Neuronal stem cell (in vitro differentiated cells): ENCODE measurements at places on chromosomes 12 and 14.

DNA sequence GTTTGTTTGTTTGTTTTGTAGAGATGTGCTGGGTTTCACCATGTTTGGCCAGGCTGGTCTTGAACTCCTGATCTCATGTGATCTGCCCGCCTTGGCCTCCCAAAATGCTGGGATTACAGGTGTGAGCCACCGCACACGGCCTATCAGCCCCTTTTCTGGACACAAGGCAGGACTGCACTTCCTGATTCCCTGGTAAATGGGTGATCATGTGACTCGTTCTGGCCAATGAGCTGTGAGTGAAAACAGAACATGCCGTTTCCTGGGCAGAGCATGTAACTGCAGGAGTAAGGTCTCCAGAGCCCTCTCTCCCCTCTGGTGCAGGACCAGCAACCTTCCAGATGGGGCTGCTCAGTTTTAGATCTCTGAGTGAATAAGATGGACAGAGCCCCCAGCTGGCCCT, 92.7 kb downstream of the ITPK1 start:
- no peak for DNase-seq

GRCh38 chr14:46215801-46216200, 435.8 kb downstream of the RPL10L start:
- DNase-seq: no peak

DNA sequence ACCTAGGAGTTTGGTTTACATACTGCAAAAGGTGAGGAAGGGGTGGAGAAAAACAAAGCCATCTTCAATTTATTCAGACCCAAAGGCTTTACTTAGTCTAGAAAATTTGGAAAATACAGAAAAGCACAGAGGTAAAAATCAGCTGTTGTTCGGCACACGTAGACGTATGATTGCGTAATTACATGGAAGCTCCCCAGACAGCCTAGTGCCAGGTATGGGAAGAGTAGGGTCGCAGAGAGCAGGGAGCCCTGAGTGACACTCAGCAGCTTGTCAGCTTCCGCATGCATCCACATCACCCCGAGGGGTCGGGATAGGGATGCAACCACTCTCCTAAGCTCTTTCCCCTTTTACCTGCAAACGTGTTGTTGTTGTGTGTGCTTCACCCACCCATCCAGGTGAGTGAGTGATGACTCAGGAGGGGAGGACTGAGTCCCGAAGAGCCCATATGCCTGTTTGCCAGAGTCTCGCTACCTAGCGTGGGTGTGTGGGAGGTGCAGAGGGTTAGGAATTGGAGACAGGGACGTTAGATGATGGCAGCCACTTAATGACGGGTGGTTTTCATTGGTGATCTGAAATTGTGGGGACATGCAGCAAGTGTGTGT, 20.1 kb downstream of the PIWIL1 start:
- DNase-seq: no peak

GRCh38 chr12:11859705-11860425, 210.4 kb downstream of the ETV6 start:
- no peak for DNase-seq

DNA sequence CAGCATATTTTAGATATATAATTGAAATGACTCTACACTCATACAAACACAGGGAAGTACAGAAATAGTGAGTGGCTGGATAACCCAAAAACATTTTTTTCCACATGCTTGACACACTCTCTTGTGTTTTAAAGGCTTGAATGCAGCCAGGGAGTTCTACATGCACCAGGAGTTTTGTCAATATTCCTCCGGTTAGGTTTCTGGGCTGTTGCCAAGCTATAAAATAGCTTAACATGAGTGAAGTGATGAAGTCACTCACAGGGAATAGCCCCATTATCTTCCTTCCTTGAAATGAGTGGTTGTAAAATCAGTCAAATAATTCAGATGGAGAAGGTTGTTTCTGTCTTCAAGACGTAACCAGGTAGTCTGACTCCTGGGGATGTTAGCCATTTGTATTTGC, 582.7 kb downstream of the SLC6A15 start:
- DNase-seq: no peak

DNA sequence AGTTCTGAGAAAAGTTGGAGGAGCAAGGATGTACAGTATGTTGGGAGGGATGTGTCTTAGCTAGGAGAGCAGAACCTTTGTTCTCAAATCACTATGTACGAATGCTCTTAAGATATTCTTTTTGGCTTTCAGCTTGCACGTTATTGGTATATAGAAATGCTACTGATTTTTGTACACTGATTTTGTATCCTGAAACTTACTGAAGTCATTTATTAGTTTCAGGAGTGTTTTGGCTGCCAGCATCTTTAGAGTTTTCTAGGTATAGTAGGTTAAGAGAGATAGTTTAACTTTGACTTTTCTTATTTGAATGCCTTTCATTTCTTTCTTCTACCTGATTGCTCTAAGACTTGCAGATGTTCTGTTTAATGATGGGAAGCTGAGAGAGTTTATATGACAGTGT, 442.8 kb upstream of the FBXO33 start:
- DNase-seq: no peak

- no peak for DNase-seq
These were observed 27.7 kb upstream of the ETFBKMT start for GRCh38 chr12:31631809-31632208.

DNA sequence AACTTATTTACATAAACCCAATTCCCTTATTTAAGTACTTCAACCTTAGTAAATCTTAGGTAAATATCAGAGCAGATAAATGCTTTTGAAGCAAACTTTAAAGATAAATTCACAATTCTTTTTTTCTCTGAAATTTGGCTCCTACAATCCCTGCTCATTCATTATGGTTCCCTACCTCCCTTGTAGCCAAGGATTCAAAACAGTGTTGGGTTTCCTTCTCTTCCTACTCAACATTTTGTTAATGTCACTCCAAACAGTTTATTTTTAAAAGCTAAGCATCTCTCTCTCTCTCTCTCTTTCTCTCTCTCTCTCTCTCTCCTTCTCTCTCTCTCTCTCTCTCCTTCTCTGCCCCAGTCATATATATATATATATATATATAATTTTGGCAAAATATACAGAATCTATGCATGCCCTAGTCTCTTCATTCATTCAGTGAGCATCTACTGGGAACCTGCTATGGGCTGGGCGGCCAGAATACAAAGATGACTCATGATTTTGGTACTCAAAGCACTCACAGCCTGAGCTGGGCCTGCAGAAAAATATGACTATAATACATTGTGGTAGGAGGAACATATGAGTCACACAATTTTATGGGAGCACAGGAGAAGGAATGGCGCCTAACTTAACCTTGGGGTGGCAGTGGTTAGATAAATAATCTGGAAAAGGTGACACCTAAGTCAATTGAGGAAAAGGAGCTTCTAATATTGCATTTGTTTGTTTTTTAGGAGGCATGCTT, 123.7 kb upstream of the DHRS4 start:
- DNase-seq: no peak

GRCh38 chr12:9751204-9752144, 9.2 kb downstream of the CD69 start:
- DNase-seq: no peak

GRCh38 chr12:94561943-94562411, 88.4 kb downstream of the TMCC3 start:
- DNase-seq: no peak

DNA sequence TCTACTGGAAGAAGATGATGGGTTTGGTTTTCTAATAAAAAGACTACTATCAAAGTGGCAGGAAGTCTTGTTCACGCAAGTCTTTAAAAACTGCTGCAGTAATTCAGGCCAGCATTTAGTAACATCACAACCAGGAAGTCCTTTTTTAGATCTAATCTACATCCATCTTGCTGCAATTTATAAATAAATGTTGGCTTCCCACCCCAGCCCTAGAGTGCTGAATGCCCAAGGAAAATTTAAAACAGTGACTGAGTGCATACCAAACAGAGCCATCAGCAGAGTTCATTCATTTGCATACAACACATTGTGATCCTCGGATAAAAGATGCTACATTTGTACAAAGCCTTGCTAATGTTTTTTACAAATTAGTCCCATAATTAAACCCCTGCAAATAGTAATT, 72.1 kb downstream of the PHLDA1 start:
- no peak for DNase-seq

DNA sequence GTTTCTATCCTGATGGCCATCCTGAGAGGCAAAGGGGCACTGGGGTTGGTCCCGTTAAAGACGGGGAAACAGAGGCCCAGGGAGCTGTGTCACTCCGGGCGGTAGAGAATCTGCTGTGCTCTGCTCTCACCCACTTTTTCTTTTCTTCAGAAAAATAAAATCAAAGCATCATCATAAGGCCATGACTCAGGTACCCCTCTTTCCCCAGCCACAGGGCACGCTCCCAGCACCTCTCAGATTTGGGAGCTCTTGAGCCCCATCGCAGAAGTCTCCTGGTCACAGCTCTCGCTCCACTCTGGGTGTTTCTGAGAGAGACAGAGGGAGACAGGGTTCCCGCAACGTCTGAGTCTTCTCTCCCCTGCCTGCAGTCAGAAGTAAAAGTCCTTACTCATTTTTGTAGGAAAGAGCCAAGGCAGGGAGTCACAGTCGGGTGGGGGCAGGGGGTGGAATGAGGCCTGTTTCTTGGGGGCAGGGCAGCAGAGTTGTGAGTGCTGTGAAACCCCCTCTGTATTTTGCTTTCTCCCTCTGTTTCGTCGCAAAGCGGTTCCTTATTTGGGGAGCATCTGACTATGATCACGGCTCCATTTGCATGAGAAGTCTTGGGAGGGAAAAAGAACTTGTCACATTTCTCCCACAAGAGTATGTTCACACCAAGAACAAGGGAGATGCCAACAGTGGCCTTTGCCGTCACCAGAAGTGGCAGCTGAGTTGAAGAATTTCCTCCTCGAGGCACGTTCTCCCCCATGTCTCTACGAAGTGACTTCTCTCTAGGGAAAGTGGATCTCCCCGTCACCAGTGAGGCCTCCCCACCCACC, 139.0 kb downstream of the BCL11B start:
- no peak for DNase-seq

GRCh38 chr12:109916045-109916444, 16.0 kb downstream of the TCHP start:
- DNase-seq: no peak

DNA sequence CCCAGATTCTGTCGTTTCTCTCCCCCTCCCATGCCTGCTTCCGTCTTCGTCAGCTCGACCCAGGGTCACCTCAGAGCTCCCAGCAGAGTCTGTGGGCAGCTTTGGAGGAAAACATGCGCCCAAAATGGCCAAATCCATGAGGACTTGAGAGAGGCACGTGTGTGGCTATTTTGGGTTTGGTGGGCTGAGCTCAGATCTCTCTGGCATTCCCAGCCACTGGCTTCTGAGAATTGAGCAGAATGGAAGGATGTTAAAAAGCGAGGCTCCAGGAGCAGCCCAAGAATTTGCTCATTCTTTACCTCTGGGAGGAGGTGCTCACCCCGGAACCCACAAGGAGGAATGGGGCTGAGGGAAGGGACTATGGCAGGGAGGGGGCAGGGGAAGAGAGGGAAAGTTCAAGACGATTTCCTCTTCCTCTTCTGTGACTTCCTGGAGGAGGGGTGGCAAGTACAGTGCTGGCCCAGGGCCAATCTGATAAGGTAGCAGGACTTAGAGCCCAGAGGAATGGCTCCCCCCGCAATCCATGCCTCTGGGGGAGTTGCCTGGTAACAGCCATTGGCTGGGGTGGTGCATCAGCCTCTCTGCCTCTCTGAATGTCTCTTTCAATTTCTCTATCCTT, 20.1 kb downstream of the TSPAN9 start:
- no peak for DNase-seq

DNA sequence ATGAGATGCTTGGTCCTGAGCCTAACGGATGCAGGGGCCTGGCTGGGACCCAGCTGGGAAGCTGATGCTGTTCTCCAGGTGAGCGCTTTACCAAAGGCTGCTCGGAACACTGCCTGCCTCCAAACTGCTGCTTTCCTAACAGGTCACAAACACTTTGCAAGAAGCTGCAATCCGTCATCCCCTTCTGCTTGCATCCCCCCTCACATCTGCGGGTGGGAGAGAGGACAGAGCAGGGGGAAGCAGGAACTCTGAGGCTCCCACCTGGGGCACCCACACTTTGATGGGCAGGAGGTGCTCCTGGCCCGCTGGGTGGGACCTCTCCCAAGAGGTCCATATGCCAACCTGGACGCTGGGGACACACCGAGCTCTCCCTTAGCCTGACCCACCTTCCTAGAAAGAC, 24.9 kb upstream of the PPP2R5C start:
- DNase-seq: no peak

GRCh38 chr12:47458279-47458678, 247.6 kb downstream of the RPAP3 start:
- DNase-seq: no peak

- peak; percentile 77 for DNase-seq
These were observed 54.4 kb upstream of the KCNA1 start for GRCh38 chr12:4855121-4855924.

DNA sequence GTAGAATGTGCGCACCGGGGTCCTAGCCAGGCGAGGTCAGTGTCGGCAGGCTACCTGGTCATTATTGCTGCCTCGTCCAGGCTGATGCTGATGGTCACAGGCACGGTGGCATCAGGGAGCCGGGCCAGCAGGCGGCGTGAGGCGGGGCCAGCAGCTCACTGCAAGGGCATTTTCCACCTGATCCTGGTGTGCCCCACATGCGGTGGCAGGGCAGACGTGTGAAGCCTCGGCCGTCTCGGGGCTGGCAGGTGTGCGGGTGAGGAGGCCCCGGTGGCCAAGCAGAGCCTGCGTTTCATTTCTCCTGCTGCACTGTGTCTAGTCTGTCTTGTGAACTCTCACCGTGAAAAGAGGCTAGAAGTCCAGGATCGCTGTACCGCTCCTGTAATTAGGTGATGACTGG, 12.0 kb upstream of the AMN start:
- DNase-seq: no peak

DNA sequence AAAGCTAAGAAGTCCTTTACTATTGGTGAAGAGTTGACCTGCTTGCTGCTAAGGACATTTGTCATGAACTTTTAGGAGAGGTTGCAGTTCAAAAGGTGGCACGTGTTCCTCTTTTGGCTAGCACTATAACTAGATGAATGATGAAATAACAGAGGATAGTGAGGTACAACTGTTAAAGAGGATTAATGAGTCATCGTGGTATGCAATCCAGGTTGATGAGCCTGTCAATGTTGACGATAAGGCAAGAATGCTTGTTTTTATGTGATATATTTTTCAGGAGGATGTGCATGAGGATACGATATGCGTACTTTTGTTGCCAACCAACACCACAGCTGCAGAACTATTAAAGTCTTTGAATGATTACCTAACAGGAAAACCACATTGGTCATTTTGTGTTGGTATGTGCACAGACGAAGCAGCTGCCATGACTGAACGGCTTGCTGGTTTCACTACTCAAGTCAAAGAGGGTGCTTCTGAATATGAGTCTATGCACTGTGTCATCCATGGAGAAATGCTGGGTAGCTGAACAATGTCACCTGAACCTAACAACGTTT, 10.6 kb downstream of the CEP128 start:
- DNase-seq: no peak

- DNase-seq: no peak
These were observed 20.6 kb downstream of the CNIH1 start for GRCh38 chr14:54420478-54421142.

DNA sequence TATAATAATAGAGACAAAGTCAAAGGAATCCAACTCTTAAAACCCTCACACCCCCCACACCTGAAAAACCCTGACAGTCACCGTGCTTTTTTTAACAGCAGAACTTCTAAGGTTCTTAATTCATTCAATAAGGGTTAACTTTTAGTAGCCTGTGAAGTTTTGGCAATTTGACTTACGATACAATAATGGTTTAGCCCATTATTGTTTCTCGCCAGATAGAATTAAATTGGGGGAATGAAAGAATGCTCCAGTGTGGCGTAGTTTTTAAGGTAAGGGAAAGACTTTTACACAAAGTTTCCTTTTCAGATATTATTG, 604 bp upstream of the MAGOHB start:
- no peak for DNase-seq

- no peak for DNase-seq
These were observed 117.1 kb downstream of the DPF3 start for GRCh38 chr14:72776701-72777261.
